ENCODE measurements at places on chromosomes 1 and 21.

- DNase-seq: no peak
Observed at GRCh38 chr1:7457811-7458210, 313.3 kb upstream of the VAMP3 start.

DNA sequence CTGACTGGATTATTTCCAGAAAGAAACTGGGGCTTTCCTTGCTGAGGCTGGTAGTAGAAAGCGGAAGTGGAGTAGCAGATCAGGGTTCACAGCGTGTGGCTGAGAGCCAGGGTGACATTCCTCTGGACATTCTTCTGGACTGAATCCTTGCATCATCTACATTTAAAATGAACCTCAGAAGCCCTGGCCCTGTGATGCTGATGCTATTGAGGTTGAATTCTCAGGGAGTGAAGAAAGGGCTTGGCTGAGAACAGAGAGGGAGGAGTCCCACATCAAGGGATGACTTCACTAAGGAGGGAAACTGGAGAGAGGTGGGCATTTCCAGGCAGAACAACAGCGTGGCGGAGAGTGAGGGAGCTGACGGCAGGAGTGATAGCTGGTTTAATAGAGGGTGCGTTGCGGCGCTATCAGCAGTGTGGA, 102.3 kb upstream of the LMO4 start:
- peak; percentile 92 for DNase-seq

DNA sequence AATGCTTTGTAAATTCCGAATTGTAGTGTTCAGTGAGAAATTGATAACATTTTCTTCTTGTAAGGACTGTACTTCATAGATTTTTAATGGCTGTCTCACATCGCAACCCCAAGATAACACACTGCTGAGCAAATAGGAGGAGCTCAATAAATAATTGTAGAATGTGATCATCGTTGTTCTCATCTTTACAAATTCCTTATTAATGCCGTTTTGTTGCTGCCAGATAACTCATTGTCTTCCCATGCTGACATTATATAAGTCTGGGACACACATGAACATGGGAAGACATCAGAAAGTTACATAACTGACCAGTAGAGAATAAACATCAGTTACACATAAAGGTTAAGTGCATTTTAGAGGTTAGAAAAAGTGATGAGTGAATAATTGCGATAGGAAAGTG, 46.4 kb upstream of the TSPAN2 start:
- DNase-seq: no peak

DNA sequence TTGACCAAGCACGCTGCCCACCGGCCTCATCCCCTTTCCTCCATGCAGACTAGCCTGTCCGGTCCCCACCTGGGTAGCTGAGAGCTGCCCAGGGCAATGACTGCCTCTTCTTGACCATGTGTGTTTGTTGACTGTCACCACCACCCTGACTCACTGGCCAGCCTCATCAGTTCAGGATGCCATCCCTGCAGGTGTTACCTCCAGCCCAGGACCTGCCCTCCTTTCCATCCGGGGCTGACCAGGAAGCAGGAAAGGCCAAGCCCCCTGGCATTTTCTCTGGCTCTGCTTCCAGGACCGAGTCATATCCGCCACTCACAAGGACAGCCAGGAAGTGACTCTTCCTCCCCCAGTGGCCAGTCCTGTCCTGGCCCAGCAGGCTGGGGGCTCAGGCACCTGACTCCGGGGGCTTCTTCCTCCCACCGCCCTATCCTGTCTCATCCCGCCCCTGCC, 17.1 kb downstream of the EPHA2 start:
- DNase-seq: no peak

DNA sequence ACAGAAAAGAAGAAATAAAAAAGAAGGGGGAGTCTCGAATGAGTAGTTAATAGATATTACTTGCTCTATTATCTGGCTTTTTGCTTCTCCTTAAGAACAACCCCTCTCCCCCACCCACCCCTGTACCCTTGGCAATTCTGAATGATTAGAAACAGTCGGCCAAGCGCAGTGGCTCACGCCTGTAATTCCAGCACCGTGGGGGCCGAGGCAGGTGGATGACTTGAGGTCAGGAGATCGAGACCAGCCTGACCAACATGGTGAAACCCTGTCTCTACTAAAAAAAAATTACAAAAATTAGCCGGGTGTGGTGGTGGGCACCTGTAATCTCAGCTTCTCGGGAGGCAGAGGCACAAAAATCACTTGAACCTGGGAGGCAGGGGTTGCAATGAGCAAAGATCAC, 42.7 kb downstream of the GATAD2B start:
- no peak for DNase-seq

DNA sequence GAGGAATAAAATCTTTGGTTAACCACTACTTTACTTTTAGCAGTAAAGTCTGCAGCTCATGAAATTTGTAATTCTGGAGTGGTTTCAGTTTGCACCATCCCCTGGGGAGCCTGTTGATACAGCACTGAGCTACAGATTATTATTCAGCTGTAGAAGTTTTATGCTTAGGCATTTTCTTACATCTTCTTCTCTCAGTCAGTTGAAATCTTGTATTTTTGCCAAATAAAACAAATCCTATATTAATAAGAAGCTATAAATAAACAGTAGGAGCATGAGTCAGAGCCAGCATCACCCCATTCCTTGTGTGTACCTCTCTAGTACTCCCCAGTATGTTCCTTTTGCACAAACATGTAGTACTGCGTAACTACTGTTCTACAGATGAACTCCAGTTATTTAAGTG, 118.9 kb downstream of the ATF6 start:
- peak; percentile 87 for DNase-seq

DNA sequence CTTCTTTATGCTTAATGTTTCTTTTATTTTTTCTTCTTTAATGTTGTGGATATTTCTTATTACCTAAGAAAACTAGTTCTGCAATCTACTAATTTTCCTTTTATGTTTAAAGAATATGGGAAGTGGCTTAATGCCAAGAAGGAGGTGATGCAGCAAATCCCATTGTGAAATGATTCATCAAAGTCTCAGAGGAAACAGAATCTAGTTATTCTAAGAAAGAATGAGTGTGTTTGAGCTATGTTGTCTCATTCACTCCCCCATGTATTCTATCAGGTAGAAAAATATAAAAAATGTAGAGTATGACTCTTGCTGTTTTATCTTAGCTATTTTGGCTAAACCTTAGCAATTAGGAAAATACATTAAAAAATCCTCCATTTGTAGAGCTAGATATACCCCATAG, 659.9 kb upstream of the RGS18 start:
- no peak for DNase-seq

DNA sequence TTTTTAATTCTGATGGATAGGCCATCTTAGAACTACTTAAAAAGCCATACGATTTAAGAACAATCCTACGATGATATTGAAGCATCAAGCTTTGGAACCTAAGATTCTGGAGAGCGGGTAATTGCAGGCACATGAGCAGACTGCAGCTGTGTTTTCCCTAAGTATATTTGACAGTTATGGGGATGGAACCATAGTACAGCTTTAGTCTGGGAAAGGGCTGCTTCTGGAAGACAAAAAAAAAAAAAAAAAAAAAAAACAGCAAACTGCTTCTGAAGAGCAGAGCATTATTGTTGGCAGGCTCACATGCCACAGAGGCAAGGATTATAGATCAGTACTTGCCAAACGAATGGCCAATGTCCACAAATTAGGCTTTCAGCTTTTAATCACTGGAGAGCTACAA, 1618.7 kb downstream of the AMY1C start:
- no peak for DNase-seq

DNA sequence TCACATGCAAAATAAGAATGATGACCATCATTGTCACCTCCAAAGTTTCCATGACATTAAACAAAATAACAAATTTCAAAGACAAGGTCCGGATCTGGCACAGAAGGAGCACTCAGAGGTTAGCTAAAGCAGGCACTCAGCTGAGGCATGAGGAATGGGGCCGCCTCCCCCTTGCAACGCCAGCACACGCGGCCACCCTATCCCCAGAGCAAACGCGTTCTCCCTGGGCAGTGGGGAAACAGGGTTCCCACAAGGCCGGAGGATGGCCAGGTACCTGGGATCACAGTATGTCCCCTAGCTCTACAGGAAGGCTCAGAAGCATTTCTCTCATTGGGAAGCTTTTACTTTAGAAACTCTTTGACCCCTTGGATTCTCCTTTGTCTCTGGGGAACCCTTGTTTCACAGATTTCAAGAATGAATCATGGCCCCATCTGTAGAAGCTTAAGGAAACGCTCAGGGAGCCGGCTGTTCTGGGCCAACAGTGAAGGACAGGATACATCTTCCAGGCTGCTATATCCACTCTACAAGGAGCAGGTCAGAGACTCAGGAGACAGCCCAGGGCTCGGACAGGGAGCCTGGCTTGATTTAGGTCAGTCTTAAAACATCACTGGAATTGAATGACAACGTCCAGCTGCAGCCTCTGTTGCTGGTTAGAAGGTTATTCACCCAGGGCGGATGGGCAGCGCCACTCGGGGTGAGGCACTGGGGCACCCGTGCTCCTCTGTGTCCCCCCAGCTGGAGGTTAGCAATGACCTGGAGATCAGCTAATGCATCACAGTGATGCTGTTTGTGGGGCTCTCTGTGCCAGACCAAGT, 496.4 kb downstream of the NPHP4 start:
- DNase-seq: no peak

DNA sequence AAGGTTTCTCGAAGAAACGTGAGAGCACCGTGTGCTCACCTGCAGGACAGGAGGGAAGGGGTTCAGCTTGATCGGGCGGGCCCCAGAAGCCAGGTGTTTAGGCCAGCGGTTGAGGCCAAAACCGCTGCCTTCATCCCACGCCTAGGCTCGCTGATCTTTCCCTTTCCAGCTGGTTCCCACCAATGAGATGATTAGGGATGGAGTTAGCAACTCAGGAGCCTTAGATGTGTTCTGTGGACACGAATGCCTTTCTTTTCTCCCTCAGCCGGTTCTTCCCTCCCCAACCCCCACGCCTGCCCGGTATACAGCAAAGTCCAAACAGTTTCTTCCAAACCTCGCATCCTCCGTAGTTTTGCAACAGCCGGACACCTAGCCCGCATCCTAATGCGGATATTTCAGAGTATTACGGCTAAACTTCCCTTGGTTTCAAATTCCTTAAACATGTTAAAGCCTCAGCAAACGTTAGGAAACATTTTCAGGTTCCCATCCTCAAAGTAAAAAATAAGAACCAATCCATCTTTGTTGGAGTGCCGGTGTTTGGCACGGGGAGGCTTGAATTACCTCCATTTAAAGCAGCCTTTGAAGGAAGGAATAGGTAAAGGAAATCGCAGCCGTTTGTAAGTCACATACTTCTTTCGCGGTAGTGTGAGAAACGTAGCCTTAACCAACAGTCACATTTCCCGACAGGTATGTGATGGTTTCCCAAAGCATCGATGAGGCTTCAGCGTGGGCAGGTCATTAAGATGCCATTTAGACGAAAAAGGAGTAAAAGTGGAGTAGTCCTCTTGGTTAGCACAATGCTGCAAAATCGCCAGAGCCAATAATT, 1.1 kb downstream of the LRRC8C start:
- DNase-seq: peak; percentile 27

DNA sequence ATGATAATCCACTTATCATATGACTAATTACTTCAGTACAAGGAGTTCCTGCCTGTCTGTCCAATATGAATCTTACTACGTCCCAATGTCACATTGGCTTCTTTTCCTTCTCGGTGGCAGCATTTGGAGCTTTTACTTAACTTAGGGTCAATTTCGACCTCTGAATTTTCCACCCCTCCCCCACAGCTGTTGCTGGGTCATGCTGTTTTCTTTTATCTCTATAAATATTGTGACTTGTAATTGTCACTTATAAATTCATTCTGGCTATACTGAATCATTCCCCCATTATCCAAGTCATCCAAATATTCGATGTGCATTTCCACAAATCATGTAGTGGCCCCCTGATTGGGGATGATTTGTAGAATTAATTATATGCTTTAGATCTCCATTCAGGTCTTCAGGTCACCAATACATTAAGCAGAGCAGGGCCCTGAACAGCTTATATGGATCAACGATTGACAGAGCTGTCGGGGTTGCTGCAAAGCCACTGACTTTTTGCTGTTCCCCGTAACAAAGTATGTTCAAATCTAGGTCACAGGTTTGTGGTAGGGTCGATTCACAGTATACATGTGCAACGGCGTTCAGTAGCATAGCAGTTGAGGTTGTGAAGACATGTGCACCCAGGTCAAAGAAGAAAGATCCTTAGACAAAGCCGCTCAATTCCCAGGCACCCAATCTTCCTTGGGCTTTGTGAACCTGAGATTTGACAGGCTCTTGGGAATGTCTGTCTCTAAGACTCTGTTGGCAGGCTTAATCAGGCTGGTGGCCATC, 18.3 kb upstream of the RNU1-4 start:
- DNase-seq: no peak

DNA sequence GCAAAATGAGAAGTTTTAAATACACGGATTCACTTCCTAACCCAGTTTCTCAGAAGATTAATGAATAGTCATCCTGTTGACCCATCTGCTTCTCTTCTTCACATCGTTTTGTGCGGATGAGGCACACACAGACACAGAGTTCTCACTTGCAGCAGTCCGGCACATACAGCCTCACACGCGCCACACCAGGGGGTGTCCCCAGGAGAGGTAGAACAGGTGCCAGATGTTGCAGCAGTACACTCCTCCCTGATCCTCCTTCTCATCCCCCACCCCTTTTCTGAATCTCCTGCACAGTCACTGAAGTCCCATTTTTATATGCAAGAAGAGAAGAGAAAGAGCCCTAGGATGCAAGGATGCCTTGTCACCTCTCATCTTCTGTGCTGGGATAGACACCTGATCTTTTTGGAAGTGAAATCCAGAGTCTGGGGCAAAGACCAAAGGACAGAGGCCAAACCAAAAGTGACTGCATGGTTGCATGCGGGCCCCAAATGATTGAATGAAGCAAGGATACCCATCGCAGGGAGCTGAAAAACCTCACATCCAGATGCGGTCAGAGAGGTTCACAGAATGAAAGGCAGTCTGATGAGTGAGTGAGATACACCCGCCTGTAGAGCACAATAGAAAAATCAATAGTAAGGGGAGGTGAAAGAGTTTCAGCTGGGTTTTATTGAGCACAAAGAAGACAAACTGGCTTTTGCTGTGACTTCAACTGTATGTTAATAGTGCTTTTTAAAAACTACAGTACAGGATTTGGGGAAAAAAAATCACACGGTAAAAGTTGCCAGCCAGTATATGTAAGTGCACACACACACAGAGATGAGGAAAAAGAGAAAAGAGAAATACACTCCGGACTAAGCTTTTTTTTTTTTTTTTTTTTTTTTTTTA, 28.9 kb downstream of the PBX1 start:
- no peak for DNase-seq

DNA sequence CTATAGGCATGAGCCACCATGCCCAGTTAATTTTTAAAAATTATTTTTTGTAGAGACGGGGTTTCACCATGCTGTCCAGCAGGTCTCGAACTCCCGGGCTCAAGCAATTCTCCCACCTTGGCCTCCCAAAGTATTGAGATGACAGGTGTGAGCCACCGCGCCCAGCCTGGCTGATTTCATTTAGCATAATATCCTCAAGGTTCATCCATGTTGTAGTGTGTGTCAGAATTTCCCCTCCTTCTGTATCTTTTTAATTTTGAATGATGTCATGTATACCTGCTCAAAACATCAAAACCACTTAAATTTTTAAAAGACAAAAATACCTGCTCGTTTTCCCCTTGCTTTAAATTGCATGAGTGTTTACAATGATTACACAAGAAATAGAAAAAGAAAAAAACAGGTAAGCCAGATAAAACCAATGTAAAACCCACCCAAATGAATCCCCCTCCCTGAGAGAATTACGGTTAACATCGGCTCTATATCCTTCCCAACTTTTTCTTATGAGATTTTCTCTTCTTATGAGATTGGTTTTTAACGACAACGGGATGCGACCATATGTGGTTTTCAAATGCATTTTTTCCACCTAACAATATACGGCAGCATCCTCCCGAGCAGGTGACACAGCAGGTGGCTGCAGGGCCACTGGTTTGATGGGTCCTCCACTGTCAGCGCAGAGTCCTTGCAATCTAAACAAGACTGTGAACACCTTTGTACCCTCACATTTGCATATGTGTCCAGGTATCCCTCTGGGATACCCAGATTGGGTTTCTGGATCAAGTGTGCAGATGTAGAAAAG, 22.1 kb downstream of the IFFO2 start:
- no peak for DNase-seq

Data from fibroblast of gingiva (primary cell).